B cell (primary cell): ENCODE measurements at places on chromosomes 2 and 18.

DNA sequence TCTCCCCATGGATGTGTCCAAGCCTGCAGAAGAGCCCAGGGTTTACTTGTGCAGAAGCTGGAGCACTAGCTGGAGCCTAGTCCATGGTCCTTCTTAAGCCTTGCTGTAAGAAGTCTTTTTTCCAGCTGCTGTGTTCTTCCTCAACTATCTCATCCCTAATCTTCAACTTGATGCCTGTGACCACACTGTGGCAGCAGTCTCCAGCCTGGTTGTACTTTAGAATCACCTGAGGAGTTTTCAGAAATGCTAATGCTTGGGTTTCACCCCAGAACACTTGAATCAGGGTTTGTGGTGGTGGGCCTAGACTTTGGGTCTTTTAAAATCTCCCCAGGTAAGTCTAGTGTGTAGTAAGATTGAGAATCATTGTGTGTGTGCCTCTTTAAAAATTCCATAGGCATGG, 173.6 kb downstream of the ADCYAP1 start:
- DNase-seq, result no peak

DNA sequence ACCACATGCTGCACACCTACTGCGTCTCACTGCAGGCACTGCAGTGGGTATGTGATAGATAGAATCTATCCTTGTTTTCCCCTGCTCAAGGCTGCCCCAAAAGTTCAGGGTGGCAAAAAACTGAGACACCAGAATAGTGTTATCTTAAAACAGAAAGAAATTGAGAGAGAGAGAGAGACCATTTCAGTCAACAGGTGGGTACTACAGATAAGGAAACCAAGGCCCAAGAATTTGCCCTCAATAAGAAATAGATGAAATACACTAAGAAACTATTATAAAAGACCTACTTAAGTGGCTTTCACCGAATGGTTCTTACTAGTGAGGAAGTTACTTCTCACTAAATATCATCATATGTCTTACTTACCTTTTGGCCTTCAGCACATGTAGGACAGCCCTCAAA, 27.9 kb downstream of the EPG5 start:
- DNase-seq, result no peak

DNA sequence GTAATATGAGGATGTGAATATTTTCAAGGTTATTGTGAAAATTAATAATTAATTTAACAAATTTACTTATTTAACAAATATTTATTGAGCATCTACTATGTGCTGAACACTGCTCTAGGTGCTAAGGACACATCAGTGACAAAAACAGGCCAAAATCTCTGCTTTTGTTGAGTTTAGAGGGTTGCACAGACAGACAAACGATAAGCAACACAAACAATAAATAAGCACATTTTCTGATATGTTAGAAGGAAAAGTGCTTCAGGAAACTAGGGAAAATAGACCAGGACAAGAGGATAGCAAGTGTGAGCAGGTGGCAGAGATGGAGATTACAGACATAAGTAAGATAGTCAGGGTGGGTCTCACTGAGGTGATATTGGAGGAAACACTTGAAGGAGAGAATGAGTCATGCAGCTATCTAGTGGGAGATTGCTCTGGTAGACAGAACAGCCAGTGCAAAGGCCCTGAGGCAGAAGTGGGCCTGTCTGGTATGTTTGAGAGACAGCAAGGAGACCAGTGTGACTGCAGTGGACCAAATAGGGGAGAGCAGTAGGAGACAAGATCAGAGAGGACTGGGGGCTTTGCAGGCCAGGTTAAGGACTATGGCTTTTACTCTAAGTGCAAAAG, 38.3 kb downstream of the SFXN5 start:
- no peak for DNase-seq

DNA sequence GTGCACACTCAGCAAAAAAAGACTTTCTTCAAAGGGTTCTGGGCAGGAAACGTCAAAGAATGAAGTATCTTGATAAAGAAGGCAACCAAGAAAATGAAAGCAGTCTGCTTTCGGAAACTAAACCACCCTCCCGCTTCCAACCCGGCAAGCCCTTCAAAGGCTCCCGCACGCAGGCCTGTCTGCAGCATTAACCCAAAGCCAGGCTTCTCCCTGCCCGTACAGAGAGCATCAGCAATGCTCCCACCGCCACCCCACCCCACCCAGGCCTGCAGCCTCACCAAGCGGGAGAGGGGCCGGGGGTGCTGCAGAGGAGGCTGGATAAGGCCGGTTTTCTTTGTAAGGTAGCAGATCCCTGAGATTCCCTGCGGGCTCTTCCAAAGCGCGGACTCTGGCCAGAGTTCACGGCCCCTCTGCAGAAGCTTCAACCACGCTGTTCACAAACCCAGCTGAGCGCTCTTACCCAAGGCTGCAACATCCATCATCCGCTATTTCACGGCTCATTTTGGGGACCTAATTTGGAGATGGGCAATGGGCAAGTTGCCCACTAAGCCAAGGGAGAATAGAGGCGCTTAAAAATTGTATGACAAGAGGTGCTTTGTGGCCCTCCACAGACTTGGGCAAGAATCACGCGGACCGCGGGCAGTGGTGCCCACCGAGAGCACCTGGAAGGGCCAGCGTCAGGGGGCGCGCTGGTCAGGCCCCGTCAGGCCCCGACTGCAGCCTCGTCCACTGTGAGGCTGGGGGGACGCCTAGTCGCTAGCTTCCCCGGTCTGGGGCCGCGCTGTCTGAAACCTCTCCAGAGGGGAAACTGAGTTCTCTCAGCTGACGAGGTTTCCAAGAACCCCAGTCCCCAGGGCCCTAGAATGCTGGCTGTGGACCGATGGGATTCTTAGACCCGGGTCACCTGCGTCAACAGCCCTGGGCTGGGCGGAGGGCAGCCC, 225.4 kb upstream of the ID2 start:
- no peak for DNase-seq

- DNase-seq, result no peak
Measured at GRCh38 chr18:43596105-43596712, 318.9 kb upstream of the SYT4 start.

GRCh38 chr18:50803592-50803991, 16.2 kb downstream of the MRO start:
- no peak for DNase-seq

DNA sequence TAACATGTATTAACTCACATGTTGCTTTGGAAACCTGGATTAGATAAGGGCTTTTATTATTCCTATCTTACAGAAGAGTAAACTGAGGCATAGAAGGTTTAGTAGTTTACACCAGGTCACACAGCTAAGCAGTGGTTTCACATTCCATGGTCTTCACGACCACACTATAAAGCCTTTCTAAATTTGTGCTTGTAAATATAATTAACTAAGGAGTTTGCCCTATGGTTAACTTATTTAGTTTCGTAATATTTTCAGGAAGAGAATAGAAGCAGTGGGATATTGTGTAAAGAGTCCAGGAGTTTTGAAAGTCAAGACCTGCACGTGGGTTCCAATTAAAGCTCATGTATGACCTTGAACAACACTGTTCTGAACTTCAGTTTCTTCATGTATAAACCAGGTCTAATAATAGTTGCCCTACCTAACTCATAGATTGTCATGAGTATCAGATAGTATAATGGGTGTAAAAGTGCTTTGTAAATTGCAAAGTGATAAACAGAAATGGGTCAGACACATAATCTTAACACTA, 19.5 kb upstream of the SOS1 start:
- no peak for DNase-seq

DNA sequence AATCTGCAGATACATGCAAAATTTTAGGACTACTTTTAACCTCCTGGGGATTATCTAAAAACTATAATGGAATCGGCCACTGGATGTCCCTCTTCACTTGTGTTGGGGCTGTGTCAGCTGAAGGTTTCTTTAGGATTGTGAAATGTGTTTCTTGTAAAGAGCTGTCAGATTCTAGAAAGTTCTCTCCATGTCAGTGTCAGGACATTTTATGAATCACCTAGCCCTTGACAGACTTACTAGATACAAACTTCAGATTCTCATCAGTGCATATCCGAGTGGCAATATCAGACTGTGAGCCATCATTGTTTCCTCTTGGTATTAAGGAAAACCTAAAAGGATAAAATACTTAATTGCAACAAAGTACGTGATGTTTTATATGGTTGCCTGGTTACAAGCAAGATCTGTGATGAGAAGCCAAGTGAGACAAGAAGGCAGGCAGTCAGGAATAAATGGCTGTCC, 107.3 kb downstream of the CPS1 start:
- DNase-seq, result no peak

GRCh38 chr2:222499226-222499625, 74.9 kb downstream of the SGPP2 start:
- DNase-seq, result no peak

- DNase-seq, result no peak
Measured at GRCh38 chr2:100963026-100963375, 39.1 kb upstream of the RPL31 start.

- DNase-seq, result no peak
Measured at GRCh38 chr2:102423368-102423767, 408 bp downstream of the IL18RAP start.

- DNase-seq, result no peak
Measured at GRCh38 chr2:64737547-64737946, 83.8 kb upstream of the SERTAD2 start.

DNA sequence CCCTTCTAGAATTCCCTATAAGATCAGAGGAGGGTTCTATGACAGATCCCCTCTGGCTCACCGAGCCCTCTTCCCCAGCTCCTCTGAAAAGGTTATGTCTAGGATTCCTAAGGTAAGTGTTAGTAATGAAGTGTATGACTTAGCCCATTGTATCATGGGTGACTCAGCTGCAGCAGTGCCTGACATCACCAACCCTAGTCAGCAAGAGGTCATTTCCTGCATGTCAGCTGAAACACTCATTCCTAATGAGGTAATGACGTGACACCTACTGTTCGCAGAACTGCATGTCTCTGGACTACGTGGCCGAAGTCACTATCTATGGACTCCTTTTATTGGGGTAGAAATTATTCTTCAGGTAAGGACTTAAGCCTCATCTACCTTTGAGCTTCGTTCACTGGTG, 196.1 kb upstream of the MYT1L start:
- no peak for DNase-seq

- peak; percentile 77 for DNase-seq
Measured at GRCh38 chr2:225002656-225003045, 39.6 kb downstream of the DOCK10 start.

DNA sequence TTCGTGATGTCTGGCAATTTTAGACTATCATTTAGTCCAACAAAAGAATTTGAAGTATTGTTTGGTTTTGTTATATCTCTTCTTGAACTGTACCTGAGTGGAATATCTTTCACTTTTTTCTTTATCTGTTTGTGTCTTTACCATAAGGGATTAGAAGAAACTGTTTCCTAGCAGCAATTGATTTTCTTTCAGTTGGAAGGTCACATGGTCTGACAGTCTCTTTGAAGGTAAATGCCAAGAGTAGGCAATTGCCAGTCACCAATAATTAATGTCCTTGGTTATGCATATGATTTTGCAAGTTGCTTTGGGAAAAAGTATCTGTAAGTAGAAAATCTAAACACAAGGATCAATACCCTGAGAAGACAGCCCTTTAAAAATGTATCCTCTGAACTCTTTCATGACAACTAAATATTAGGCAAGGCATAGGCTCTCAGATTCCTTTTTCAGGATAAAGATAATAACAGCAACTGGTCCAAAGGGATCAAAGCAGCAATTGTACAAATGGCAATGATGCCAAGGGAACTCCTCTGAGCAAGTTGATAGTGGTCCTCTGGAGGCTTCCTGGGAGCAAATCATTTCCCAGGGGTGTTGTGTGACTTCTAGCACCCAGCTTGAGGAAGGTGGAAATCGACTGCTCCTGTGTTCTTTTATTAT, 17.6 kb downstream of the MAP3K19 start:
- no peak for DNase-seq

DNA sequence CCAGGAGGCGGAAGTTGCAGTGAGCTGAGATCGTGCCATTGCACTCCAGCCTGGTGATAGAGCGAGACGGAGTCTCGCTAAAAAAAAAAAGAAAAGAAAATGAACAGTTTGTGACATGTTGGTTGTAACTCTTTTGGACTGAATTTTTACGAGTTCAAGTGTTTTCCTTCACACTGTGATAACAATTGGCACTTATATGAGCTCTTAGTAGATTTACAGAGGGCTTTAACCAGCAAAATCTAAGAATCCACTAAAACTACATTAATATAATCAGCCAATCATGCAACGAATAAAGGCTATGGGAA, 2.1 kb upstream of the GEMIN6 start:
- DNase-seq, result no peak

- DNase-seq, result no peak
Measured at GRCh38 chr2:216416571-216417307, 4.5 kb downstream of the SMARCAL1 start.

DNA sequence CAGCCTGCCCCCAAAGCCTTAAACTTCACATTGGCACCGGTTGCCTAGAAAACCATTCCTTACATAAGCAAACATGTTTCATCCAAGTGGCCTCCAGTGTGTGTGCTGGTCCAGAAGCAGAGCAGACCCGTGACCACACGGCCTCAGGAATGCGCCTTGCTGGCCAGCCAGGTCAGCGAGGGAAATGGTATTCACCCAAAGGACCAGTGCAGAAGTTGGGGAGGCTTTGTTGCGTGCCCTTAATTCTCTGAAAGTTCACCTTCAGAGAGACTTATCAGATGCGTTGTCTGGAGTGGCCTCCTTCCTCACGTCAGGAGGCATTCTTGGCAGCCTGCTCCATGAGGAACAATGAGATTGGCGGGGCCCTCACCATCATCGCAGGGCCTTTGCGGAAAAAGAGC, 25.9 kb downstream of the NRP2 start:
- no peak for DNase-seq

DNA sequence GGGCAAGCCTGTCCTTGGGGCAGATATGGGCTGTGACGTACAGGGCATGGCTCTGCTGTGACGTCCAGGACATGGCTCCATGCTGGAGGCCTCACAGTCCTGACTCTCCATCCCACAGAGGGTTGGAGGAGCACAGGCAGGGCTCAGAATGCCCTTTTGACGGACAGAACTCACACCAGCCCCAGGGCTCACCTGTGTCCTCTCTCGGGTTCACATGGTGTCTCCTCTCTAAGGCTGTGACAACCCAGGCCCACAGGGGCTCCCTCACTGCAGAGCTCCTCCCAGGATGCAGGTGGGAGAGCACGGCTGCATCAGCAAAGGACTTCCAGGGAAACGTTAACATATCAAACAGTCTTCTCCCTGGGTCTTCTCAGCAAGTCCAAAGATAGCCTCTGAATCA, 133.8 kb downstream of the EIPR1 start:
- DNase-seq, result no peak

DNA sequence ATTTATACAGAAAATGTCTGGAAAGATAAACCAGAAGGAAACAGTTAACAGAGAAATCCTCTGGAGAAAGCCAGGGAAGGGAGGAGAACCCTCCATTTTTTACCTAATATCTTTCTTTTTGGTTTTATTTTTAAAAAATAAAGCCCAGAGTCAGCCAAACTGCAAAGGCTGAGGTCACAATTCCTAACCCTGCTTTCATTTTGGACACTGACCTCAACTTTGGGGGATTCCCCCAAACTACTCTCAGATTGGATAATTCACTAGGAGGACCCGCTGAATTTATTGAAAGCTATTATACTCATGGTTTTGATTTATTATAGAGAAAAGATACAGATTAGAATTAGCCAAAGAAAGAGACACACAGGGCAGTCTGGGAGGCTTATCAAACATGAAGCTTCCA, 93.3 kb upstream of the SP3 start:
- no peak for DNase-seq

DNA sequence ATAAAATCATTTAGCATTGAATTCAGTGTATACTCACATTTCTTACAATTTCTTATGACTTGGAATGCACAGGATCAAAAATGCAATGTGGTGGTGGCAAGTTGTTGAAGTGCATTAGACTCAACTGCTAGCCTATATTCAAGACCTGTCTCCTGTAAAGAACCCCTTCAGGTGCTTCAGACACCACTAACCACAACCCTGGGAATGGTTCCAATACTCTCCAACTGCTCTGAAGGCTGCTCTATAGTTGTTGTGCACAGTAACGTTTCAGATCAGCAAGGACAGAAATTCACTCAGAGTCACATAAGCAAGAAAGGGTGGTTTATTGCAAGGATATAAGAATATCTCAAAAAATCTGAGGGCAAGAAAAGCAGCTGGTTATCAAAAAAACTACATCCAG, 6.5 kb downstream of the GKN1 start:
- no peak for DNase-seq
